ENCODE measurements at places on chromosomes 16 and 17.

GRCh38 chr17:16428098-16428882 is 12.9 kb downstream of the TRPV2 start:
- peak; percentile 65 for DNase-seq

GRCh38 chr16:24289166-24289700 is 33.1 kb downstream of the CACNG3 start:
- no peak for DNase-seq

GRCh38 chr17:29927546-29927945 is 2.5 kb downstream of the SSH2 start:
- DNase-seq: no peak

DNA sequence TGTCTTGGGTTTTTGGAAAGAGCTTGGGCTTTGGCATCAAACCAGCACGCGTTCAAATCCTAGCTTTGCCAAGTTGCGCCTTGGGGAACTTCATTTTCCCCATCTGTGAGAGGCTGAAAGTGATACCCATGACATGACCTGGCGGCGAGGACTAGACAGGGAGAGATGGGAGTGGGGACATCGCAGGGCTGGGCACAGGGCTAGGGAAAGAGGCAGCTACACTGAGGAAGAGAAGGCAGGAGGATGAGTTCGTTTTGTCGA is 202.9 kb downstream of the IRF8 start:
- no peak for DNase-seq

DNA sequence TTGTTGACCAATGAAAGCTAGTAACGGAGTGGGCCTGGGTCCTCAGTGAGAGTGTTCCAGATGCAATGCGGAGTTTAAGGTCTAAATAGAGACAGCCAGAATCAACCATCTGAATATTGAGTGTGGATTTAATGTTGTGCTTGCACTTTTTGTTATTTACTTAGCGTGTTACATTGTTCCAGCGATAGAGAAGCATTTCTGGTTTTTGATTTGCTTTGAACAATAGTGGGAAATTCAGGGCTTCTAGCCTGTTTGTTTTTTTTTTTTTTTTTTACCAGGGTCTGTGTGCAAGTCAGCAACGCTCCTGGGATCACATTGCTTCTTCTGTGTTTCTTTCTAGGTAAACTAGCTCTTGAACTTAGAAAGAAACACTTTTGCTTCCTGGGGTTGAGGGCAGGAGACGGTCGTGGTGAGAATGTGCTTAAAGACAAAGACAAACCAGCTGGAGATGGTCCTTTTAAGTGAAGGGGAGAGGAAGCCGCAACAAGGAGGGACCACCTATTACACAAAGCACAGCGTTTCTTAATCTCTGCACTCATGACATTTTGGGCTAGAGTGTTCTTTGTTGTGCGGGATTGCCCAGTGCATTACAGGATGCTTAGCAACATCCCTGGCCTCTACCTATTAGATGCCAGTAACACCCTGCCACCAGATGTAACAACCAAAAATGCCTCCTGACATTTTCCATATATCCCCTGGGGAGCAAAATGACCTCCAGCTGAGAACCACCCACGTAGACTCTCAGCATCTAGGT is 119.2 kb downstream of the MAP2K6 start:
- DNase-seq: no peak

GRCh38 chr16:56513972-56514371 is 5.9 kb downstream of the BBS2 start:
- peak; percentile 42 for DNase-seq

- DNase-seq: no peak
These were observed 1.6 kb upstream of the HOXB7 start for GRCh38 chr17:48612456-48612853.

DNA sequence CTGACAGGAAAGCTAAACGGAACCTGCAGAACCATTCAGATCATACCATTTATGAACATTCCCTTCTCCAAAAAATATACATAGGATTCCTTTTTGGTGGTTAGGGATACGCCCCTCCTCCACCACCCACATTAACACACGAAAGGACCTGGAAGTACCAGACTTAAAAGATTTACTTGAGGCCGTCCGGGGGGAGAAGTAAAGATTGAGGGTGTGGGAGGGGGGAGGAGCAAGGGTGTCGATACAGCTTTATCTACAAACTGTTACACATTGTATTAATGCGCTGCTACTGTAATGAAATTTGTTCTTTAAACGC is 537 bp downstream of the PALB2 start:
- DNase-seq: peak; percentile 20

DNA sequence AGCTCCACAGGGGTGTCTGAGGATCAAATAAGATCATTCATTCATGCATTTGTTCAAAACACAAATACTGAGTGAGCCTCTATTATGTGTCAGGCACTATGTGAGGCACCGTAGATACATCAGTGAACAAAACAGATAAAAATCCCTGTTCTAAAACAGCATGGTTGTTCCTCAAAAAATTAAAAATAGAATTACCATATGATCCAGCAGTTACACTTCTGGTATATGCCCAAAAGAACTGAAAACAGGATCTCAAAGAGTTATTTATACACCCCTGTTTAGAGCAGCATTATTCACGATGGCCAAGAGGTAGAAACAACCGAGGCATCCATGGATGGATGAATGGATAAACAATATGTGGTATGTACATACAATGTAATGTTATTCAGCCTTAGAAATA is 15.4 kb downstream of the PIPOX start:
- DNase-seq: no peak

DNA sequence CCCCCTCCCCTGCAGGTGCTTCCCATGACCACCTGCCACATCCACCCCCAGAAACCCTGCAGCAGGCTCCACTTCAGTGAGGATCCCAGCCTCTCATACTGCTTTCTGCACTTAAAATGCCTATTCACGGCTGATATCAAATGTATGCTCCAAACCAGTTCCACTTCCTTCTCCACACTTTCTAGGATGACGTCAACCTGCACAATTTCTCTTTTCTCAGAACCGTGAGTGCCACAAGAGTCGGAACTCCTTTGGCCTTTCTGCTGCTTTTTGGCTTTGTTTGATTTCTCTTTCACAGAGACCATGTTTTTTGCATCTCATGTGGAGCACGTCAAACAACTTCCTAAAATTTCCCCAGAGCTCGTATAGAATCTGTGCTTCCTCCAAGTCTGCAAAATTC is 378.8 kb upstream of the TNRC6C start:
- DNase-seq: no peak
